A549 (cell line): ENCODE measurements at places on chromosomes 11 and 22.

- no peak for DNase-seq
Measured at GRCh38 chr22:43697894-43698293, 114.2 kb downstream of the EFCAB6 start.

GRCh38 chr11:36586543-36586942, 7.8 kb upstream of the IFTAP start:
- no peak for DNase-seq

- no peak for DNase-seq
Measured at GRCh38 chr11:60241786-60242185, 1.2 kb downstream of the MS4A4E start.

DNA sequence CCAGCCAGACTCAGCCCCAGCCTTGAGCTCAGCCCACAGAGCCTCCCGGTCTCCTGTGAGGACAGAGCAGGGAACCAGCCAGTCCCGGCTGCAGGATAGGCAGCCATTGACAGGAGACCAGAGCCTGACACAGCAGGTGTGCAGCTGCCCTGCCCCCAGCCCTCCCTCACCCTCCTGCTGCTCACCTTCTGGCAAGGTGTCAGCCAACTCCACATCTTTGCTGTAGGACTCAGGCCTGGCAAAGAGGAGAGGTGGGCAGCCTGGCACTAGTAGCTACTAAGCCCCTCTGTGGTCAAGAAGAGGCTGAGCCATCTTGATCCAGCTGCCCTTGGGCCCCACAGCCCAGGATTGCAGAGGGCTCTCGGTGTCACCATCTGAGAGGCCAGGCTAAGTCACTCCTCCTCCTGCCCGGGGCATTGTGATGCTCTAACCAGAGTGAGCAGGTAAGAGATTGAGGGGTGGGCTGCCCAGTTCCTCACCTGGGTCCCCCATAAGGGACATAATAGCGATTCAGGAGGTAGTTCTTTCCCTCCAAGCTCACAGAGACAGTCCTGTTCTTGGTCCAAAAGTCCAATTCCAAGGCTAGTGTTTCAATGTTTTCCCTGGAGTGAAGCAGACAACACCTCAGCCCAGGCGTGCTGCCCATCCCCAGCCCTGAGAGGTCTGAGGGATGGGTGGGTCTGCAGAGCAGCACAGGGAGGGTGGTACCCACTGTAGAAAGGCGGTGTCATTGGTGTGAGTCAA, 18.6 kb downstream of the TREH start:
- no peak for DNase-seq

DNA sequence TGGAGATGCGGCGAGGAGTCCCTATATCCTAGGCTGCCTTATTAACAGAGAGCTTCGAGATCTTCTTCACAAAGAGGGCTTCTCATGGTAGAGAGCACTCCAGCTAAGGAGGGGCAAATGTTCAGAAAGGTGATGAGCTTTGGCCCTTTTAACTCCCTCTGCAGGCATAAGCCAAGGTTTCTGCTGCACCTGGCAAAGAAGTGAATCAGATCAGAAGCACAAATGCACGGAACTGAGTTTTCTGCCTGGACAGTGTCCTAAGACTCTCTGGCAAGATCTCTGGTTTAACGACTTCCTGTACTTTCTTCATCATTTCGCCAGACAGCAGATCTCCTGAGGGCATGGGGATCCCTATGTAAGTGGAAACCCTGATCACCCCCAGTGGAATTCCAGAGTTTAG, 37.2 kb downstream of the POU2AF3 start:
- DNase-seq: no peak

DNA sequence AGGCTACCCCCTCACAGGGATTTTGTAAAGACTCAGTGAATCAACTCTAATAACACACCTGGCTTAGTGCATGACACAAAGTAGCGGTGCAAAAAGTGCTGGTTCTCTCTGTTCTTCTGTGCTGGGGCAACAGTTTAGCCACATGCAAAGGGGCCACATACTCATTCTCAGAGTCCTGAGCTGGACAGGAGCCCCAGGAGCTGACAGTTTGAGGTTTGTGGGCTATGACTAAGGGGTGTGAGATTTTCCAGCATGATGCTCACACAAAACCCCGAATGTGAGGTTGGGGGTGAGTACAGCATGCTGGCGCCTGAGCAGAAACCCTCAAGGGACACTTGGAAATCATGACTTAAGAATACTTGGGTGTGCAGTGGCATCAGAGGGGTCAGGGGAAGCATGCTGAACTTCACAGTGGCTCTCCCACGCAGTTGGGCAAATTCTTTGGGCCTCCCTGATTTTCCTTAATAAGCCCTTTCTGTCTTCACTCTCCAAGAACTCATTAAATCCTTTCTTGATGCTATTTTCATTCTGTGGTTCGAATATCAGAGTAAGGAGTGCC, 31.0 kb downstream of the TMPRSS5 start:
- no peak for DNase-seq

GRCh38 chr11:69651834-69652620, 11.1 kb downstream of the CCND1 start:
- no peak for DNase-seq

DNA sequence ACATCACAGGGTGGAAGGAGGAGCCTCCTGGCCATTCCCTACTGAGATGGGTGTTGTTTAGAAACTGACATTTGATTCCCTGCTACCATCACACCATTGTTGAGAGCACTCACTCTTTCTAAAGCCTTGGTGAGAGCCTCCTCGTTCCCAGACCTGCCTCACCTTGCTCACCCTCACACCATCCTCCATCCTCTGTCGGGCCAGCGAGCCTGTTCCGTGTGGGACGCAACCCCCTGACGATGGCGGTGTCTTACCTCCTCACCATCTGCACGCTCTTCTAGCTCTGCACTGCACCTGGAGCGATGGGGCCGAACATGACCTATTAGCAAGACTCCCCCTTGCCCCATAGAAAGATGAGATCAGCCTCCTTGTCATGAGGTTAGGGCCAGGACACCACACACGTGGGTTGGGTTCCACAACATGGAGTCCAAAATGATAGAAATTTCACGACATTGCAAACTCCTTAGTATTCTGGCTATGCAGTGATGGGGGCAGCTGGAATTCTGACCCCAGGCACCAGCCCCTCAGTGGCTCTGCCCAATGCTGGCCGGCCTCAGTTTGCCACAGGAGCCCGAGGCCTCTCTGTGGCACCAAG, 1017.9 kb downstream of the TBC1D22A start:
- no peak for DNase-seq

GRCh38 chr11:117830674-117831351, 6.3 kb upstream of the FXYD2 start:
- DNase-seq: no peak

DNA sequence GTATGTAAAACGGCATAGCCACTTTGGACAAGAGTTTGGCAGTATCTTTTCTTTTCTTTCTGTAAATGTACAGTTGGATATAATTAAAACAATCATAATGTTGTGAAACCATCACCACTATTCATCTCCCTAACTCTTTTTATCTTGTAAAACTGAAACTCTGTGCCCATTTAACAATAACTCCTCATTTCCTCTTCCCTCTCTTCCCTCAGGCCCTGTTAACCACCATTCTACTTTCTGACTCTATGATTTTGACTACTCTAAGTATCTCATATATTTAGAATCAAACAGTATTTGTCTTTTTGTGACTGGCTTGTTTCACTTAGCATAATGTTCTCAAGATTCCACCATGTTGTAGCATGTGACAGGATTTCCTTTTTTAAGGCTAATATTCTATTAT, 10.2 kb downstream of the SCUBE2 start:
- no peak for DNase-seq

- DNase-seq: no peak
Measured at GRCh38 chr22:39092111-39092862, 4.8 kb upstream of the APOBEC3H start.

- no peak for DNase-seq
Measured at GRCh38 chr11:5547982-5548381, 358 bp downstream of the OR52H1 start.

DNA sequence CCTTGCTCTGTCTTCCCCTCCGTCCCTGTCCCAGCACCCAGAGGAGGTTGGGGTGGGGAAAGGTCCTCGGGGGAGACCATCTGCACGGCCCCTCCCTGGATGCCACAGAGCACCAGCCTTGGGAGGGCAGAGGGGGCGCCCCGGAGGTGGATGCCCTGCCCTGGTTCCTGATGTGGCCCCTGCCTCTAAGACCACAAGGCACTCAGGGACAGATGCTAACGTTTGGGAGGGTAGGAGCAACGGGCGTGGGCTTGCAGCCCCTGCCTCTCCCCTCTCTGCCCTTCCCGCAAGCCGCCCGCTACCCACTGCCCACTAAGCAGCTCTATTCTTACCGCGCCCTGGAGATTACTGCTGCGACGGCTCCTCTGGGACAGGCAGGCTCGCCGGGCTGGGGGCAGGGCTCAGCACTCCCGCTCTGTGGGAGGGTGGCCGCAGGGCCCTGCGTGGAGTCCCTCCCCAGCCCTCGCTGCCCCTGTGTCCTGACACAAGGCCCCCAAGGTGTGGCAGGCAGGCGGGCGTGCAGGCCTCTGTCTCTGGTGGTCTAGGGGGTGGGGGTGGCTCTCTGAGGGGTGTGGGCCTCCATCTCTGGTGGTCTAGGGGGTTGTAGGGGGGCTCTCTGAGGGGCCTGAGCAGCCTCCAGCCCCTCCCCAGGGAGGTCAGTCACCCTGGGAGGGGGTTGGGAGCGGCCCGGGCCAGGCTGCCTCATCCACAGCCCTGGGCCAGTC, 14.9 kb downstream of the BRSK2 start:
- DNase-seq: no peak

DNA sequence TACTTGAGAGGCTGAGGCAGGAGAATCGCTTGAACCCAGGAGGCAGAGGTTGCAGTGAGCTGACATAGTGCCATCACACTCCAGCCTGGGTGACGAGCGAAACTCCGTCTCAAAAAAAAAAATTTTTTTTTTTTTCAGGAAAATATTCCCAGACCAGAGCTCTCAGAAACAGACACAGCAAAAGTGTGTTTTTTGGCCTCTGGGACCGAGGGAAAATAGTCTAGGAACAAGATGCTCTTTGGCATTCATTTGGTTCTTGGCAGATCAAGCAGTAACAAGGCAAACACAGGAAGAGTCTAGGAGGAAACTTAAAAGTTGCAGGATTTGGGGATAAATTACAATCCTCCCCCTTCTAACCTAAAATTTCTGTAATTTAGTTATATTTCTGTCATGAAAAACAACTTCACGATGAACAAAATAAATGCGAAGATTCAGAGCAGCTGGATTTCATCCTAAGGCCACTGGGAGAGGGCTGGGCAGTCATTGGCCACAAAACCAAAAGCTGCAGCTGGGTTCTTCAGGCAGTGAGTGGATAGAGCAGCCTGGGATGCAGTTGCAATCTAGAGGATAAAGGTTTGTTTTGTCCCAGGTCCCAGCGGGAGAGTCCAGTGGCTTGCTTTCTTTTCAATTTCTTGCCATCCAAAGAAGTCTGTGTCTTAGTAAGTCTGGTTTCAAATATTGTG, 19.7 kb downstream of the ATG16L2 start:
- DNase-seq: no peak
